LNCaP clone FGC (cell line): ENCODE measurements at places on chromosomes 3 and 15.

DNA sequence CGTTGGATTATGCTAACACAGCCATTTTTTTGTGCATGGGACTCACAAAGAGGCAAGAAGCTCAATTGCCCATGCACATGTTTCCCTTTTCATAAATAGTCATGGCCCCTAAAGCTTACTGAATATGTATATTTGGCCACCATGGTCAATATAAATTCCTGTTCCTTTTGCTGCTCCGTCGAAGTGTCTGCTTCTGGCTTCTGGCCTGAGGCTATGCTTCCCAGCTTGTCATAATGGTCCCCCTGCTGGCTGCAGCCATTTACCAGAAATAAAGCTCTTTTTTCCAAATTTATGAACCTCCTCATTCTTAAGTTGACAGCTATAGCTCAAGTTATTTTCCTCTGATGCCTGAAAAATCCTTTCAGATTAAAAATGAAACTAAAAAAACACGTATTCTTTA is 602.1 kb downstream of the VGLL3 start:
- no peak for DNase-seq

DNA sequence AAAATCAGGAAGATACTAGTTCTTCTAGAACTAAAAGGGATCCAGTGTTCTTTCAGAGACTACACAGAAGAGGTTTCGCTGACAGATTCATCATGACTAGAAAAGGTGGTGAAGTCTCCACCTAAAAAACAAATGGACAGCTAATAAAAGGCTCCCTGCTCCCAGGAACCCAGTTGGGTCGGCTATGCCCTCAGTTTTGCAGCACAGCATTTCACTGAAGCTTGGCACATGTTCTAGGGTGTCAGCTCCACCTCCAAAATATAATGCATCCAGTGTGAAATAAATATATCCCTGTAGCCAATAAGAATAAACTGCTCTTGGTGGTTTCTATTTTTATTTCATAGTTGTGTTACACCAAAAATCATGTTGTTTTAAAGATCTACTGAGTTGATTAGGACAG is 55.0 kb downstream of the ZIC4 start:
- no peak for DNase-seq

DNA sequence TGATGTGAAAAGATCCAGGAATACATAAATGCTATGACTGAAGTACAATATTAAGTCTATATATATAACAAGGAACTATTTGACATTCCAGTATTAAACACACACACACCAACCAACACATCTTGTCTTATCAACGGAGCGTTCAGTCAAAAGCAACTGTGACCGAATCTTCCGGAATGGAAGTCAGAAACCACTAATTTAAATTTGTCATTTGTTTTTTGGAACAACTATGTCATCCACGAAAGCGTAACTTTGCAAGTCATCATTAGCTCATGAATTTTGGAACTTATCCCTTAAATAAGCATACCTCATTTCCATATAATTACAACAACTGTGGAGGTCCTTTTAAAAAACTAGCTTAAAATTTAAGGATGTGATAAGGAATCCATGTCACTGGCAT is 5.0 kb downstream of the ZNF385D start:
- DNase-seq = no peak

GRCh38 chr3:114756506-114757279 is 390.4 kb downstream of the ZBTB20 start:
- no peak for DNase-seq

GRCh38 chr3:177330779-177331178 is 133.5 kb upstream of the TBL1XR1 start:
- no peak for DNase-seq

DNA sequence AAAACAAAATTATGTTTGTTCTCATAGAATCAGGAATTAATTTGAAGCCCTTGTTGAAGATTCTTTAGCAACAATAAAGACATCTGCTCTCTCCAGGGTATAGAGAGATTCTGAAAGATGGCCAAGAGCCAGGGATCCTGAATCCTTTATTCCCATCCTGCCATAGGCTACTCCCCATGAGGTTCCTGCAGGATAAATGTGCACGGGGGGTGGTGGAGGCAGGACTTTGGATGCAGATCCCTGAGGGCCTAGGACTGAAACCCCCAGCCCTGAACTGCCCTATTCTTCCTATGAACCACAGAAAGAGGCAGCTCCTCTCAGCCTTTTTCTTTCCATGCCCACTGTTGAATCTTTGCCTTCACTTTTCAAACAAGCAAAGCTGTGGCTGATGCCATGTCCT is 17.1 kb downstream of the TMEM108 start:
- DNase-seq = no peak

- no peak for DNase-seq
These were observed 3.6 kb downstream of the OXSR1 start for GRCh38 chr3:38169027-38169317.

GRCh38 chr3:102084704-102085103 is 235.4 kb downstream of the NFKBIZ start:
- no peak for DNase-seq

DNA sequence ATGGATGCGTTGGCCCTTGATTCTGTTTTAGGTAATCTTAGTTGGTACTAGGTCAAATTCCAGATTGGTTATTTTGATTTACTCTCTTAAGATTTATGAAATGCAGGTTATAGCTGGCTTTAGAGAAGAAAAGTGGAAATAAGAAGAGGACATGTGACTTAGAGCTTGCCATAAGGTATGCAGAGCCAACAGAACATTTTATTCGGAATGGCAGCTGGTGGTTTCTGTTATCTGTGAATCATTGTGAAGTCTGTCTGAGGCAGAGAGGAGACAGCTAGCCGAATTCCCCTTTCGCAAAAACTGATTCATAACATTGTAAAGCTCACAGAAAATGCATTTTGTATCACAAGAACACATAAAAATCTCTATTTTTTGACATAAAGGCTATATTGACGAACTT is 82.1 kb downstream of the FILIP1L start:
- no peak for DNase-seq

DNA sequence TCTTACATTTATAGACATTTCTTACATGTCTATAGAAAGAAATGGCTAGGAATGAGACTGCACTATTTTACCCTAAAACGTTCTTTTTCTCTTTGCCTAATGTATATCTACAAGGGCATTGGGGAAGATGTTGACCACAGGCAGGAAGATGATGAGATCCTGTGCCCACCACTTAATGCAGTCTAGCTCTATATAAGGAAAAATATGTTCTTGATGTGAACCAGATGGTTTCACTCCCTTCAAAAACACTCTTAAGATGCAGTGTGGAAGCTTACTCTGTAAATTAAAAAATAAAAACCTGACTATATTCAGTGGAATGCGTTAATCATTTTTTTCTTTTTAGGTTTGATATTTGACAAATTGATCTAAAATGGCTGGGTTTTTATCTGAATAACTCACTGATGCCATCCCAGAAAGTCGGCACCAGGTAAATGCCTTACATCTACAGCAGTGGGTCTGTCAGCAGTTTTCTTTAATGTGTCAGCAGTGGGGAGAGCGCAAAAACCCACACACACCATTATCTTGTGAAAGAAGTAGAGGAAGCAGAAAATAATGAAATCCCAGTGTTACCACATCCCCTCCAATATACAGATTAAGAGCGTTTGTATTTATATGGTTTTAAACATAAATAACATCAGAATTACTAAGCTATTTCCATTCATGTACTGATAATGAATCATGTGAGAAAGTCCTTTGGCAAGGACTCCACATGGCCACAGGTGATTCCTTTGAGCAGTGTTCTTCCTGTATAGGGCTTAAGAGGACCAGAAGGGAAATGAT is 10.1 kb downstream of the AGTR1 start:
- no peak for DNase-seq

DNA sequence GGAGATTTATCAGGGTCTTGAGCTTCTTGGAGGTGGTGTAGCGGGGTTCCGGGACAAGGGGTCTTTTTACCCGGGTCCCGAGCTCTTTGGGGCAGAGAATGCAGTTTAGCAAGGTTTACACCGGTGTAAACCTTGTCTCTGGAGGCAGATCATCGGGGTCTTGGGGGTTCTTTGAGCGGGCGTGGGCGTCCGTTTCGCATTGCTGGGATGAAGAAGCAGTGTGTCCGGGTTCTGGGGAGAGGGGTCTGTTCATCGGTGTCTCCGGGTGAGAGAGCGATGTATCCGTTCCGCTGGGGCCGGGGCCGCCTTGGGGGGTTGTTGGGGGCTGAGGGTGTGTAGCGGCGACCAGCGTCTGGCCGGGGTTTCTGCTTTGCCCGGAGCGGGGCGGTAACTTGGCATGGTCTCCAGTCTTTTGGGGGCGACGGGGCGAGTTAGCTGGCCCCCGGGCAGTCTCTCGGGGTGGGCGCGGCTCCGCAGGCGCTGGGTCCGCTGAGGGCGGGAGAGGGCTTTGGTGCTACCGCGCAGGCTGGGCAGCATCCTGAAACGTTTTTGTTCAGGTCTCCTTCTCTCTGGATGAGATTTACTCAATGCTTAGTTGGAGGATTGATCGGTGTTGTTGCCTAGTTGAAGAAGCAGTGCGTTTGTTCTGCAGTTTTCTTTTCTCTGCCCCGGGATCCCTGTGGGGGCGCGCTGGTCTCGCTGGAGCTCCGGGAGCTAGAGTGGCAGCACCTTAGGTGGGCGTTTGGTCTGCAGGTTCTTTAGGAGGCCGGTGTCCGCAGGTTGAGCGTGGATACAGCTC is 843 bp downstream of the GLCE start:
- DNase-seq = no peak

GRCh38 chr3:161137260-161137659 is 32.1 kb upstream of the B3GALNT1 start:
- DNase-seq = no peak

DNA sequence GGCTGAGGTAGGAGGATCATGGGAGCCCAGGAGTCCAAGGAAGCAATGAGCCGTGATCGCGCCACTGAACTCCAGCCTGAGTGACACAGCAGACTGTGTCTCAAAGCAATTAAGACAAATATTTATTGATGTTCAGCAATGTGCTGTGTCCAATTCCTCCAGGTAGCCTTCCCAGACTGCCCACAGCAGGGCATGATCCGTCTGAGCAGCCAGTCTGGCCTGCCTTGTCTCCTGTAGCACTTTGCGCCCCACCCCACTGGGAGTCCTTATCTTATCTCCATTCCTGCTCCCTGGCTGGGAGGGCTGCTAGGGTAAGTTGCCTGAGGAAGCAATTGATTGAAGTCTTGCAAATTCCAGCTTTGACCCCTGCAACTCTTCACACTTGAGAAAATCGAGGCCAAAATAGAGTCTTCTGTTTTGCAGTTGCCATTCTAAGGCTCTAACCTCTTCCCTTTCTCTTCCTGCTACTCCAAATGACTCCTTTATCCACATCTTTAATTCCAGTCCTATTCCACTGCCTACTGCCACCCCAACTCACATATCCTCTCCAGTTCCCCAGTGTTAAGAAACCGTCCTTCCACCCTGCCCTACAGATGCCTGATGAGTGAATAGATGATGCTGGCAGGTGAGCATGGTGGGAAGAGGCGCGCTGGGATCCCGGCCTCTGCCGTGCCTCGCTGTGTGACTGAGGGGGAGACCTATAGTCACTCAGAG is 26.9 kb upstream of the LCTL start:
- DNase-seq = no peak

GRCh38 chr3:193040836-193041672 is 123.4 kb upstream of the MB21D2 start:
- peak; percentile 21 for DNase-seq

DNA sequence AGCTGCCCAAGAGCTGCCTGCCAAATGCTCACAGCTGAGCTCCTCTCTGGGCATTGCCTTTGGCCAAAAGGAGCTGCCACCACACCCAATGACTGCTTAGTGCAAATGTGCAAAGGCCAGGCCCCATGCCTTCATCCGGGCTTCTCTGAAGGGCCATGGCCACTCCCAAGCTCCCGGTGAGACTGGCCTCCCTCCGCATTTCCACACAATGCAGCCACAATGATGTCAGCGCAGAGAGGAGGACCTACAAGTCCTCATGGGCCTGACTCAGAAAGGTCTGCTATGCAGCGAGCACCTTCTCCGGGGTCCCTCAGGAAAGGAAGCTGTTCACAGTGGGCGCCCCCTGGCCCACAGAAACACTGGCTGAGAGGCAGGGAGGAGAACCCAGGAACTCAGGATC is 12.7 kb downstream of the OXTR start:
- DNase-seq = no peak

DNA sequence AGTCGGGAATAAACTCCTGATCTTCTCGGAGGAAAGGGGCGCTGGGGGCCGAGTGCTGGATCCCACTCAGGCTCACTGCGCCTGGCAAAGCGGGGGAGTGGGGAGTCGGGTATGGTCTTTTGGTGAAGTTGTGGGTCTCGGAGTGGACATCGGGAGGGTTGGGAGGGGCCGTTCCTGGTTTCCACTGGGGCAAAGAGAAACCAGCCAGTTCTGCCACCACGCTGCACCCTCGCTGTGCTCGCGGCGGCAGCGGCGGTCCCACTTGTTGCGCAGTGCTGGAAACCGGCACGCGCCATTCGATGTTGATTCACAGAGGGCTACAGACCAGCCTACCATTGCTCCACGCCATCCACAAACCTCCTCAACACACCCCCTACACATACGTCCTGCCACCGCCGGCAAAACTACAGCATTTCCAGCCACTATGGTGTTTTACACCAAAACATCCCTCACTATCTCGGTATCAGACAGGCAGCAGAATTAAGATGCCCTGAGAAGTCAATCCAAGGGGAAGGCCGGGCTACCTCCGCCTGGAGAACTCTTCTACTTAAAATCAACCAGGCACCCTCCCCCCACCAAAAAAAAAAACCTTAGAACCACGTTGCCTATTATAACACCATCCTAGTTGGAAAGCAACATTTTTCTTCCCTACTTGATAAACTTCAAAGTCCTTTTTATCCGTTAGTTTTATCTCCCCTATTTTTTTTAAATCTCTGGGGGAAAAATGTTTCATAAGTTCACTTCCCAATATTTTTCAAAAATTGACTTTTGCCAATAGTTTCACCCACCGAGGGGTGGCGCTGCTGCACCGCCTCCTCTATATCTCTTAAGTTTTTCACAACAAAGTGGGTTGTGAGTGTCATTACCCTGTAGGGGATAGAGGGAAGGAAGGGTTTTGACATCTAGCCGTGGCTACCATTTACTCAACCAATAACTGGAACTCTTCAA is 3.6 kb downstream of the BCL6 start:
- DNase-seq = peak; percentile 59

- no peak for DNase-seq
These were observed 14.6 kb downstream of the SIN3A start for GRCh38 chr15:75436881-75437280.

- no peak for DNase-seq
These were observed 241.5 kb downstream of the CLSTN2 start for GRCh38 chr3:140176526-140176925.
